ENCODE measurements at places on chromosomes 2 and 18. TPM values are rescaled to one million over a fixed set of nuclear protein-coding genes. Genes with fewer than 3 reads are reported as not detected.

DNA sequence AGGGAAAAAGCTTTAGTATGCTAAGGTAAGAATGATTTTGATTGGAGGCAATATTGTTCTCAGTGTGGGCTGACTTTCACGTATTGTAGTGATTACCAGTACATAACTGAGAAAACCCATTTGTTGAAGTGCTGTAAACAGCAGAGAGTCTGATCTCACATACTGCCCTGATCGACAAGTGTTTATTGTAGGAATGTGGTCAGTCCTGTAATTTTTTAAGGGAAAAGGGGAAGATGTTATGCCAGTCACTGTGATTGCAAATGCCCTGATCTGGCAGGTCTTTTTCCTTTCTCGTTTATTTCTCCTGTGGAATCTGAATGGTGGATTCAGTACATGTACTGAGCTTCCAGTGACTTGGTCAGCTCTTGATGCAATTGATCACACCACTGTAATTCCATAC is 11.5 kb downstream of the SPATS2L start:
- no peaks in the 10 kb centered on the region for H3K27me3 ChIP-seq
- no peak for DNase-seq
- H3K27ac ChIP-seq = no peak overlapping the region
- no peaks in the 10 kb centered on the region for H3K36me3 ChIP-seq
- peaks cover 10% of the 10 kb centered on the region for H3K4me1 ChIP-seq

DNA sequence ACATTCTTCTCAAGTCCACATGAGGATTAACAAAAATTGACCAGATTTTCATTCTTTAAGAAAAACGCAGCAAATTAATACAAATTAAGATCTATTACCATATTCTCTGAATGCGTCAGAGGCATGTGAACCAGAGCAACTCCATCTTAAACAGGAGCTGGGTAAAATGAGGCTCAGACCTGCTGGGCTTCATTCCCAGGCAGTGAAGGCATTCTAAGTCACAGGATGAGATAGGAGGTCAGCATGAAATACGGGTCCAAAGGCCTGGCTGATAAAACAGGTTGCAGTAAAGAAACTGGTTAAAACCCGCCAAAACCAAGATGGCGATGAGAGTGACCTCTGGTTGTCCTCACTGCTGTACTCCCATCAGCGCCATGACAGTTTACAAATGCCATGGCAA is 217.6 kb downstream of the RDH14 start:
- no peaks in the 10 kb centered on the region for H3K27me3 ChIP-seq
- H3K27ac ChIP-seq = no peak overlapping the region
- no peak for DNase-seq
- peaks cover 25% of the 10 kb centered on the region for H3K4me1 ChIP-seq

DNA sequence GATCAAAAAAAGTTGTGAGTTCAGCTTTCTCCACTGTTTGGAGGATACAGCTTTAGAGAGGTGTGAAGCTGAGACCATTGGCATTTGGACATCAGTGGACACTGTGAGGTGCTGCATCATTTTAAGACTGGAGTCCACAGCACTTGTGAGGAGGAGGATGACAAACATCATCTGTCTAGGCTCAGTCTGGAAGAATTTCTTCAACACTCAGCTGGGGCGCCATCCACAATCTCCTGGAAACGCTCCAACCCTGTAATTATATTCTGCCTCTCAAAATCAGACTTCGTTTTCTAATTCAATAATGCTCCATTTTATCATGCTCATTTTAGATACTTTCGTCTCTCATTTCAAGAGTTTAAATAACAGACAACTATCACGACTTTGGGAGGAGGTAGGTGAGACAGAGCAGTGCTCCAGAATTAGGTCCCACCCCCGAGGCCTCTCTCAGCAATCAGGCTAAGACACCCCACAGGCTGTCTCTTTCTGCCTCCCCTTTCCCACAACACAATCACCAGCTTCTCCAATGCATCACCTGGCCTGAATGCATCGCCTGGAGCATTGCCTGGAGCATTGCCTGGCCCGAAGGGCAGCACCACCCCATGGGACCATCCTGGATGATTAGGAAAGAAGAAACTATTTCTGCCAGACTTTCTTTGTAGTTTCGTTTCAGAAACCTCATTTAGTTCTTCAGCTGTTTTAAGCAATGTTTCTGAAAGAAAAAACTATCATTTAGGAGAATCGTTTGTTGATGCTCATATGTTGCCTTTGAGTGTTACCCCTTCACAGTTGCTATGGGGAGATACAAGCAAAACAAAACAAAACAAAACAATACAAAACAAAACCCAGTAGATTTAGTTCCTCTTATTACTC is 37.0 kb upstream of the DPP10 start:
- no peaks in the 10 kb centered on the region for H3K4me1 ChIP-seq
- no peak overlapping the region for H3K4me3 ChIP-seq
- no peaks in the 10 kb centered on the region for H3K27me3 ChIP-seq
- no peak for DNase-seq
- H3K27ac ChIP-seq = no peak overlapping the region

The GPR45 gene
- total RNA-seq = not detected

The AOX1 gene
- 0.23 TPM for total RNA-seq

DNA sequence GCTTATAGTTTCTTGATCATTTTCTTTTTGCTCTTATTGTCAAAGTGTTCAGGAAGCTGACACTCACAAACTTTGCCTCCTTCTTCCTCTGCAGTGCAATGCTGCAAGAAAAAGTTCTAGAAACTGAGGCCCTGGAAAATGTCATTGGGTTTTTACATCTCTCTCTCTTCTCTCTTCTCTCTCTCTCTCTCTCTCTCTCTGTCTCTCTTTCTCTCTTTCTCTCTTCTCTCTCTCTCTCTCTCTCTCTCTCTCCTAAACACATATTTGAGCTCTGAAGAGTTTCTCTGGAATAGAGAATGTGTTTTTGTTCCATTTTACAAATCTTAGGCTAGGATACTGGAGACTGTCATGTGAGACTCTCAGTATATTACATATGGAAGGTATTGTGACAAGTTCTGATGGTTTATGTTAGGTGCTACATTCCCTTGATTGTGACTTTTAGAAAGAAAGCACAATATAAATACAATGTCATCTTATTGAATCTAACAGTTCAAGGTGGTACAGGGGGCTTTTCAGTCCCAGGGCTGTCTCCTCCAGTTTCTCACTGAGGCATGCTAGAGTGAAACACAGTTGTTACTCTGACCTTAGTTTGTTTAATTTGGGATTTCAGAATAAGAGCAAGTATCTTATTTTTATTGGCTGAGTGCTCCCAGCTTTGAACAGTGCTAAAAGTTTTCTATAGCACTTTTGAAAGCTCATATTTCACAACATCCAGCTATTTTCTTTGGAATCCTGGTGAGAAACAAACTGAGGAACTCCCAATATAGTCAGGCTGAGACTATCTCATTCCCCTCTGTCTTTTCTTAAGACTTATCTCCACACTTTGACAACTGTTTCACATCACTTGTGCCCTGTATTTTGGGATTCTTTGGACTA is 41.4 kb upstream of the EHBP1 start:
- H3K4me1 ChIP-seq = no peaks in the 10 kb centered on the region
- DNase-seq = peak; percentile 19
- no peaks in the 10 kb centered on the region for H3K27me3 ChIP-seq
- H3K27ac ChIP-seq = no peak overlapping the region

DNA sequence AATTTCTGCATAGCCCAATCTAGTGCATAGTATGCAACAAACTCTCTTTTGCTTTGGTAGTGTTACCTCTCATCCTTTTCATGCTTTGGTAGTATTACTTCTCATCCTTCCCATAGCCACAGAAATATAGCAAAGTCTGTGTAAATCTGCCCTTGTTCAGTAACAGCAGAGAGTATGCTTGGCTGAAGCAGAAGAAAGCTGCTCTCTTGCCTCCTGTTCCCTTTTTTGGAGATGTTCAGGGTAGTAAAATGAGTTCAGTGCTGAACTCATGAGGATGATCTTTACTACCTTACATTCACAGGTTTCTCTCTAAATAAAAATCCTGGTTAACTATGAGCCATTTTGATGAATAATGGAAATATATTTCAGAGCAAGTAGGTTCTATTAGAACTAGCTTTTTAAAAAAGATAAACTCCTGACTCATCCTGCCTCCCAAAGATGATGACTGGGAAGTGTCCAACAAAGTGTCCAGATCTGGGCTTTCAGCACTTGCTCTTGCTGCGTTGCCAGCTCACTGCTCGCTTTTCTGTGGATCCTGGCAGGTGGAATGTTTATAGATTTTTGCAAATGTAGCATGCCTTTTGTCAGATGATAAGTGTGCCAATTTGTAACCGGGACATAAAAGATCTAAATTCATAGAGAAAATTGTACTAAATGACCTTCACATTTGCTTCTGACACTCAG is 29.4 kb upstream of the CHMP3 start:
- H3K4me3 ChIP-seq = no peak overlapping the region
- H3K27me3 ChIP-seq = no peaks in the 10 kb centered on the region
- DNase-seq = no peak
- H3K4me1 ChIP-seq = no peaks in the 10 kb centered on the region

The CIDEA gene
- 1.8 TPM for total RNA-seq

- no peaks in the 10 kb centered on the region for H3K4me1 ChIP-seq
- H3K4me3 ChIP-seq = no peak overlapping the region
- no peaks in the 10 kb centered on the region for H3K27me3 ChIP-seq
- no peak overlapping the region for H3K27ac ChIP-seq
Measured at GRCh38 chr18:75898651-75899050, 471.1 kb upstream of the SMIM21 start.

- H3K36me3 ChIP-seq = no peaks in the 10 kb centered on the region
- no peak overlapping the region for H3K4me3 ChIP-seq
- H3K27me3 ChIP-seq = no peaks in the 10 kb centered on the region
- DNase-seq = no peak
Measured at GRCh38 chr2:170922634-170923494, 6.2 kb upstream of the GORASP2 start.

DNA sequence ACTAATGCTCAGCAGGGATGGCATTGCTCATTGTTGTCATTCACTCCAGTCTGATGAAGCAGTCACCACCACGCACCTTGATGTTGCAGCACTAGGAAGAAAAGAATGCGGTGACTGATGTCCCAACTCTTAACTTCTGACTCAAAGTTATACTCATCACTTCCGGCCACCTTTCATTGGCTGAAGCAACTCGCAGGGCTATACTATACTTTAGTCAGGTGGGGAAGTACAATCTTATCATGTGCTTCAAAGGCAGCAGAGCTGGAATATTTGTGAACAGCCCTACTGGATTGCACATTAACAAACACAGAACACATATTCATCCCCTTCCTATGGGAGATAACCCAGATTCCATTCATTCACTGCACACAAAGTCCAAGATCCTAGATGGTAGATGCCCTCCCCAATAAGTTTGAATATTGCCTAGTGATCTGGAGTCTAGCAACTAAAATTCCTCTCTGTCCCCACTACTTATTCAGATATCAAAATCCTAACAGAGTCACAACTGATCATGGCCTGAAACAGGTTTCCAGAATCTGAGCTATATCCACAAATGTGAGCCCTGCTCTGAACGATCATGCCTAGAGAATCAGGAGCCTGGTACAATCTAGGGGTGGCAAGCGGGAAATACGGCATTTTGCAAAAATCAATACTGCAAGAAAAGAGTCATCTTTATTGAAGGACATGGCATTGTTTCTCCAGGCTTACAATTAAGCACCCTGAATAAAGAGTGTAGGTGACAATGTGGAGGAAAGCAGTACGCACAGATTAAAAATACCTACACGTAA is 3.4 kb upstream of the SPATS2L start:
- no peak overlapping the region for H3K4me3 ChIP-seq
- no peaks in the 10 kb centered on the region for H3K27me3 ChIP-seq
- H3K36me3 ChIP-seq = no peaks in the 10 kb centered on the region
- H3K27ac ChIP-seq = no peak overlapping the region

The RAB17 gene
- 0.55 TPM for total RNA-seq

DNA sequence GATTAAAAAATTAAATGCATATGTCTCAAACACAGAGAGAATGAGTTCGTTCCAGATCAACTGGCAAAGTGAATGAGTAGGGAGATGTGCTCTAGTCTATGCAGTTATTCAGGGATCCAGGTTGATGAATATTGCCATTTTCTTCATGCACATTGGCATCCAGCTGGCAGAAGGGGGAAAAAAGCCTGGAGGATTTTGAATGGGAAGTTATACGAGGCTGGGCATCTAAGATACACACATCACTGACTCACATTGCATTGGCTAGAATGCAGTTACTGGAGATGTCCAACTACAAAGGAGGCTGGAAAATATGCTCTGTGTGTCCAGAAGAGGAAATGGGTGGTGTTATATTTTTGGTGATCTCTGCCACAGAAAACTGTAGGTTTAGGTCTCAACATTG is 270.9 kb upstream of the FIGN start:
- DNase-seq = no peak
- no peaks in the 10 kb centered on the region for H3K4me1 ChIP-seq
- H3K4me3 ChIP-seq = no peak overlapping the region
- H3K27ac ChIP-seq = no peak overlapping the region
- no peaks in the 10 kb centered on the region for H3K36me3 ChIP-seq

GRCh38 chr2:196076778-196077568 is 8.3 kb upstream of the DNAH7 start:
- DNase-seq = no peak
- no peaks in the 10 kb centered on the region for H3K4me1 ChIP-seq
- H3K36me3 ChIP-seq = no peaks in the 10 kb centered on the region
- H3K27me3 ChIP-seq = peaks cover 7% of the 10 kb centered on the region
- H3K27ac ChIP-seq = no peak overlapping the region

DNA sequence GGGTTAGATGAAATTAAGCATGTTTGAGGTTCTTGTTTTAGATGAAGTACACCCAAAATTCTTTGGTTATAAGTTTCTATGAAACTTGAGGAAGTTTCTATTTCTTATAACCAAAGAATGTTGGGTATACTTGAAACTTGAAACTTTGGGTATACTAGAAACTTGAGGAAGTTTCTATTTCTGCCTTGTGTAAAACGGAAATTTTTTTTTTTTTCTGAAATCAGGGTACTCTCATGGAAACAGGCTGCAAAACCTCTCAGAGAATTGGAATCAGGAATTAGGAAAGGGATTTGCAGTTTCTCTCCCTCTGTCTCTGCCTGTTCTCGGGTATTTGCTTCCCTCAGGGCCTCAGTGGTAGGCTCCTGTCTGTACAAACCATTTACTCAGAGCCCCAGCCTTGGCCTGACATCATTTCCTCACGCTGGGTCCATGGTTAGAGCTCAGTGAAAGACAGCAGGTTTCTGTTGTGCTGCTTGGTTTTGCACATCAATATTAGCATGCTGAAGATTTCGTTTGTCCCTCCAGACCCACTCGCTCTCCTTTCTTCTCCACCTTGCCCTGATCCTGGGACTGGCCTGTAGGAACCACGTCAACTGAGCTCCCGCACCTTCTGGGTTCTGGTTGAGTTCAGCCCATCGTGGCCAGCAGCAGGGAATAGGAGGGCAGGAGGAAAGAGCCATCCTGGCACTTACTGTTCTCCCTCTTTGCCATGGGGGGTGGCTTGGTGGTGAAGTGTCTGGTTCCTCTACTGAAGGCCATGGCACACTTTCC is 106.4 kb downstream of the POLR1A start:
- H3K4me1 ChIP-seq = peaks cover 14% of the 10 kb centered on the region
- no peak overlapping the region for H3K4me3 ChIP-seq
- H3K27me3 ChIP-seq = no peaks in the 10 kb centered on the region
- H3K27ac ChIP-seq = no peak overlapping the region

The ABCG5 gene
- not detected for total RNA-seq
